ENCODE measurements at places on chromosomes 1 and 21.

GRCh38 chr1:200780545-200781369 lies 42.1 kb downstream of the CAMSAP2 start:
- DNase-seq: no peak

- no peak for DNase-seq
These were observed 79.2 kb upstream of the TNR start for GRCh38 chr1:175822580-175822979.

GRCh38 chr1:213983493-213984386 lies 4.0 kb upstream of the PROX1 start:
- no peak for DNase-seq

- no peak for DNase-seq
These were observed 8.0 kb upstream of the RNPC3 start for GRCh38 chr1:103517380-103518047.

GRCh38 chr1:151006327-151007052 lies at the start of gene MINDY1:
Gene MINDY1, minus strand, starts transcription at chr1:151006902. Its CDS starts 4,285 bp downstream, at chr1:151002617.
- peak; percentile 84 for DNase-seq

- no peak for DNase-seq
These were observed 31.7 kb upstream of the TRIM17 start for GRCh38 chr1:228448372-228448771.

DNA sequence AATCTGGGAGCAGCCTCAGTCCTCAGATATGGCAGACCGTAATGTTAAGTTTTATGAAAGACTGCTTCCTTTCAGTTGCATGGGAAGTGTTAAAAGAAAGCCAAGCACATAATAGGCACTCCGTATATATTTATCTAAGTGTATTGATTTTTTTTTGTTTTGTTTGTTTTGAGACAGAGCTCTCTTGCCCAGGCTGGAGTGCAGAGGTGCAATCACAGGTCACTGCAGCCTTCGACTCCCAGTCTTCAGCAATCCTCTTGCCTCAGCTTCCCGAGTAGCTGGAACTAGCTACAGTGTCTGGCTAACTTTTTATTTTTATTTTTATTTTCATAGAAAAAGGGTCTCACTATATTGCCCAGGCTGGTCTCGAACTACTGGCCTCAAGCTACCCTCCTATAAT lies 341.8 kb downstream of the USH2A start:
- DNase-seq: no peak

GRCh38 chr1:216247937-216248336 lies 175.3 kb downstream of the USH2A start:
- DNase-seq: no peak

DNA sequence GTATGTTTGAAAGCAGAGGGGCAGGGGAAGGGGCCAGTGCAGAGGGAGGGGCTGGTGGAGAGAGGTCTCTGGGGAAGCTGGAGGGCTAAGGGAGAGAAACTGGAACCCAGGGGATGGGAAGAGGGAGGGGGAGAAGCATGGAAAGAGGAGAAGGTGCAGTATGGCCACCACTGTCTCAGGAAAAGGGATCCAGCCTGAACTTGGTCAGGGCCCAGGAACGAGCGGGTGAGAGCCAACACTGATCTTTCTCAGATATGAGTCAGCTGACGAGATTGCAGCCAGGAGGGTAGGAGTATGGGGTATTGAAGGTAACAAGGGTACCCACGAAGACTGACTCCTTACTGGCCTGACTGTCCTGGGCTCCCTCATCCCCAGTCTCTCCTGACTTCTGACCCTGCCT lies 18.0 kb downstream of the TIE1 start:
- no peak for DNase-seq

DNA sequence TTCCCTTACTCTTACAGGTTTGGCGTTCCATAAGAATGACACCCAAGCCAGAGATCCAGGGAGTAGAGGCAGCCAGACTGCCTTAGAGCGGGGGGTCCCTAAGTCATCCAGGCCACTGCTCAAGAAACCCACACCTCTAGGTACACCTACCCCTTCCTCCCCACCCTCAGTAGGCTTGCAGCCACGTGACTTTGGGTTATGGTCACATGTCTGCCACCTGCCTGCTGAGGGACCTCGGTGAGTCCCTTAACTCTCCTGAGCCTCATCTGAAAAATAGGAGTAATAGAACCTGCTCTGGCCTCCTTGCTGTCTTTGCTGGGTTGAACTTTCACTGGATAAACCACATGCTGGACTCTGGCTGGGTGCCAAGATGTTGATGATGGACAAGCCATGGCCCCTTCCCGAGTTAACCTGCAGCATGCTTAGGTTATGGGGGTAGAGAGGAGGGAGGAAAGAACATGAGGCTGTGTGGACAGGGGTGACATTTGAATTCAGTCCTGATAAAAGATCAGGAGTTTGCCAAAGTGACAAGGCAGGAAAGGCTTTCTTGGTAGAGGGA lies 4.5 kb downstream of the RPS6KA1 start:
- DNase-seq: no peak

- no peak for DNase-seq
These were observed 42.9 kb downstream of the TCEANC2 start for GRCh38 chr1:54096227-54096876.

All from Caki2 (cell line).